EH (cell line): ENCODE measurements at places on chromosomes 6 and 20.

DNA sequence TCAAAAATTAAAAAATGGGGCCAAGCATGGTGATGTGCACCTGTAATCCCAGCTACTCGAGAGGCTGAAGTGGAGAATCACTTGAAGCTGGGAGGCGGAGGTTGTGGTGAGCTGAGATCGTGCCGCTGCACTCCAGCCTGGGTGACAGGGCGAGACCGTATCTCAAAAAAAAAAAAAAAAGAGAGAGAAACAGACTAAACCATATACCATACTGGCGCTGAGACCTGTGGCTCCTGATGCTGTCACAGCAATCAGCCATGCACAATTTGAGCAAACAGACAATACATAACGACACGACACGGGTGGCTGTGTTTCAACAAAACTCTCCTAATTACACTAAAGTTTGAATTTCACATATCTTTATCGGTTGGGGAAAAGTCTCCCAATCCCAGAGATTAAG is 14.9 kb upstream of the CBFA2T2 start:
- no peak for DNase-seq

- no peak for DNase-seq
Observed at GRCh38 chr20:53905019-53905819, 165.2 kb downstream of the BCAS1 start.

DNA sequence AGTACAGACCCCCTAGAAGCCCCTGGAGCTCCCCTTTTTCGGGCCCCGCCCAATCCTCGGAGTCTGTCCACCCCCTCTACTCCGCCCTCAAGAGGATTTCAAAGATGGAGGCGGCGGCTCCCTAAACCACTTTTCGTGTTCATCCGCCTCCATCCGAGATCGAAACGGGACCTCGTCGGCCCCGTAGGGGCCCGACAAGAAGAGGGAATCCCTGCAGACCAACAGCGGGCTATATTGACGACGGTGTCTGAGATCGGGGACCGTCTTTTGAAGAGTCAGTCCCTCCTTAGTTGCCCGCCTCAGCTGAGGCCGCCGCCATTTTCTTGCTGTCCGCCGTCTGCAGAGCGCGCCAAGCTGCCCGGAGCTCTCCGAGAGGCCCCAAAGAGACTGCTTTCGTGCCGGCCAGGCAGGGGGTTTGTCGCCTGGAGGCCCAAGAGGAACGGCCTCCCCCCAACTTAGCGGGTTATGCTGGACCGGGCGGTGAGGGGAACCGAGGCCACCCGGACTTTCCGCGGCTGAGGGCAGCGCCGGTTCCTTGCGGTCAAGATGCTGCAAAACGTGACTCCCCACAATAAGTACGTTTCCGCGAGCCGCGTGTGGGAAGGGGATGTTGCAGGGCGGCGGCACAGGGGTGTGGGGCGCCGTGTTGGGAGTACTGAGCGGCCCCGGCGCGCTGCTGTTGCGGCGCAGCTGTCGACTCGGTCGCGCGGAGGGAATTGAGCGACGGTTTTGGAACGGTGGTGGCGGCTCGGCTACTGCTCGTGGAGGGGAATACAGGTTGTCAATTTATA is 4.2 kb downstream of the BRD2 start:
- DNase-seq, result no peak

DNA sequence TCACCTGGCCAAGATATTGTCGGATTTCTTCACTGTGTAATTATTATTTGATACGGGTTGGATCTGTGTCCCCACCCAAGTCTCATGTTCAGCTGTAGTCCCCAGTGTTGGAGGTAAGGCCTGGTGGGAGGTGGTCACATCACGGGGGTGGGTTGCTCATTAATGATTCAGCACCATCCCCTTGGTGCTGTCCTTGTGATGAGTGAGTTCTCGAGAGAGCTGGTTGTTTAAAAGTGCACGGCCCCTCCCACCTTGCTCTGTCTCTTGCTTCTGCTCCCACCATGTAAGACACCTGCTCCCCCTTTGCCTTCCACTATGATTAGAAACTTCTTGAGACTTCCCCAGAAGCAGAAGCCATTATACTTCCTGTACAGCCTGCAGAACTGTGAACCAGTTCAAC is 173.9 kb upstream of the PMEPA1 start:
- DNase-seq, result no peak

GRCh38 chr6:4459996-4460395 is 316.2 kb upstream of the CDYL start:
- no peak for DNase-seq

DNA sequence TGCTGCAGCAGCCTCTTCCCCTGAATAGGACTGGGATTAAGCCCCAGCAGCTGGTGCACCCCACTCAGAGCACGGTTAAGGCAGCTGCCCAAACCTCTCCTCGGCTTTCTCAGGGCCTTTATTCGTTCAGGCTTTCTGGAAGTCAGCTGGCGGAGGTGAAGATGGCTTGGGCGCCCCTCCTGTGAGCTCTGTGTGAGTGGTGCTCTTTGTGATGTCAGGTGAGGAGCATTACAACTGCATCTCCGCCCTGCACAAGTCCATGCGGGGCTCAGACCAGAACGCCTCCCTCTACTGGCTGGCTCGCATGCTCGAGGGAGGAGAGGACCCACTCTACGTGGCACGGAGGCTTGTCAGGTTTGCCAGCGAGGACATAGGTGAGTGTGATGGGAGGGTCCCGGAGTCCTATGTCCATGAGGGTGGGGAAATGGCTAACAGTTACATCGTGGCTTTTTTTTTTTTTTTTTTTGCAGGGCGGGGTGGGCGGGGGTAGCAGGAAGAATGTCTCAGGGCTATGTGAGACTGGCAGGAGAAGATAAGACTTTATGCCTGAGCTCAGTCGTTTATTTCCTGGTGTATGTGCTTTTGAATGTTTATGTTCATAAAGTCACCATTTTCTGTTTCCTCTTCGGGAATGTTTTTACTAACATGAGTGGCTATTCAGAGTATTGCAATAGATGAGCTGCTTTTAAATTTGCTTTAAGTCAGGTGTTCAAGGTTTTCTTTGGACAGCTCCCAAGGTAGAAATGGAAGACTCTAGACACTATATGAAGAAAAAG is 18.2 kb downstream of the WRNIP1 start:
- DNase-seq, result no peak

DNA sequence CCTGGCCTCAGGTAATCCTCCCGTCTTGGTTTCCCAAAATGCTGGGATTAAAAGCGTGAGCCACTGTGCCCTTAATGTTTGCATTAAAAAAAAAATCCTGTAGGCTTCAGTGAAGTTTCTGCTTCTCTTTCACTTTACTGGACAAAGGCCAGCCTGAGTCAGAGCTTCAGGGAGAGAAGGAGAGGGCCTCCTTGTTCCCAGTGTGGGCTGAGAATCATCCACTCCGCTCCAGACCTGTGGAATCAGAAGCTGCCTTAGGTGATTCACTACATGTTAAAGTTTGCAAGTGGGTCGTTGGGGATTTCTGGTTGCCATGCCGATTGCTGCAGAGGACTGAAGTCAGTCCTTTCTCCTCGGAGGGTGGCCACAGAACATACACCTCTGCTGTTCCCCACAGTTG is 113.3 kb upstream of the EEF1E1 start:
- DNase-seq, result peak; percentile 35

DNA sequence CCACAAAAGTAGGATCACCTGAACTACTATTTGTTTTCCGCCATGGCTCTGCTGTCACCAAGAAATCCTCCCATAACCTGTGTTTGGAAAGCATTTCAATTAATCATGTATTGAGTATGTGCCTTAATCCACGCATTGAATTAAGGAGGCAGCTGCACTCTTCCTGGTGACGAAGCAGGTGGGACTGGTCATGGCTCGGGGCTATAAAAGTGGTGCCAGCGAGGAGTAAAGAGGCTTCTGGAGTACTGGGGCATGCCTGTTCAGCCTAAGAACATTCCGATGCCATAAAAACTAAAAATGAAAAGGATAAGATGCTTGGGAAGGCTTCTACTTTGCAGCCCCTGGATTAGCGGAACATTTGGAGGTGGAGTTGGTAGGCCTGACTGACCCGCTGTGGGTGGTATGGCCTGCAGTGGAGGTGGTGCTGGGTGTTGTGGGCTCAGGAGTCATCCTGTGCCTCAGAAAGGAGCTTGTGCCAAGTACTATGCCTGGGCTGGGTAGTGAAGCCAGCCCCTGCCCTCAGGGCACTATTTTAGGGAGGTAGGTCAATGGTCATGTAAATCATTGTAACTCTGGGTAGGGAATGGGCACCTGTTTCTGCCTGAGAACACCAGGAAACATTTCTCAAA is 110.5 kb downstream of the B3GAT2 start:
- DNase-seq, result no peak

- DNase-seq, result no peak
Observed at GRCh38 chr6:80077067-80077466, 29.4 kb upstream of the BCKDHB start.

GRCh38 chr6:156953479-156954146 is 176.4 kb downstream of the ARID1B start:
- peak; percentile 98 for DNase-seq

DNA sequence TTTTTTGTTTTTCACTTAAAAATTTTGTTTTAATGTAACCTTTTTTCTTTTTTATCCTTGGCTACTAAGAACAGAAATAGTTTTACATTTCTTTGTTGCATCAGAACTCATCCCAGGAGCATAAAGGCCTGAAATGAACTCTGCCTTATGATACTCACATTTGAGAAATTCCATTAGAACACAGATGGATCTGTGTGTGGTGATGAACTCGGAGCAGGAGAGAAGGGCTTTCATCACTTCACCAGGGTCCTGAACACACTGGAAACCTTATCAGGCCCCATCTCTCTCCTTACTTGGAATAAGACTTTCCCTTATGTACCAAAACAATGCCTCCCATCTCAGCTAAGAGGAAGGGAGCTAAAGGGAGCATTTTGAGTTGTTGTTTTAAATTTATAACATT is 139.4 kb downstream of the PHF3 start:
- no peak for DNase-seq
